Activated T-helper 1 cell treated with Interleukin-2 at 50 U/mL for 16 hours (primary cell): ENCODE measurements at places on chromosomes 4 and X.

DNA sequence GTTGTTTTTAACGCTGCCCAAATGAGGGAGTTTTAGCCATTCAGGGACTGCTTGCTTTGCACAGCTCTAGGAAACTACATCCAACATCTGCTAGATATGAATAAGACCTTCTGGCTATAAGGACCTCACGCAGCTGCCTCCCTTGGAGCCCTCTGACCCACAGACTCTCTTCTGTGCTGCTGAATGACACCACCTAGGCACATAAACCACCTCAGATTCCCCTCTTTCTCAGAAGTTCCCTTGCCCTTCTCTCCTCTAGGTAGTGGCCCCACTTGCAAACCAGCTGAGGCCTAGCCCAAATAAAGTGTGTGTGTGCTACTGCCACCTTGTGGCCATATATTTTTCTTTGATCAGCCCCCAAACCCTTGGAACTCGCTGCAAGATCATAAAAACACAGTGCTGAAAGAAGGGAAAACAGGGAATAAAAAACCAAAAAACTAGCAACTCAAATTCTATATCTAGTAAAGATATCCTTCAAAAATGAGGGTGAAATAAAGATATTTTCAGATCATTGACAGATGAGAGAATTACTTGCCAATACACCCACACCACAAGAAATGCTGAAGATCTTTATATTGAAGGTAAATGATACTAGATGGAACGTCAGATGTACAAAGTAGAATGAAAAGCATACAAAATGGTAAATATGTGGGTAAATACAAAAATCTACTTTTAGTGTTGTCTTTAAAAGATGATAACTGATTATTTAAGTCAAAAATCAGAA is 265.9 kb downstream of the ADAMTS3 start:
- peak; percentile 9 for DNase-seq

DNA sequence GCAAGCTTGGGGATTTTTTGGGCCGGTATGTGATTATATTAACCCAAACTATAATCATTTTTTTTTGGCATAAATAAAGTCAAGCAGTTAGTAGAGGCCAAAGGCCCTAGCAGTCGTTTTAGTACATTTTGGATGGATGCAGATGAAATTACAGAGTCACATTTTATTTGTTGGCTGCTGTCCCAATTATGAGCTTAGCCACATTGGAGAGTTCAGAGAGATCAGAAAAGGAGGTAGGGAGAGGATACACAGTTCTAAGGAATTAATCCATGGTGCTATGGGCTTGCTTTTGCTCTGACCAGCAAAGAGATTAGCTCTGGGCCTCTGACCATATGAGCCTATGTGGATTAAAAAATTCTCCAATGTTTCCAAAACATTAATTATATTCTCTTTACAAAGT is 395.1 kb downstream of the RAPGEF2 start:
- DNase-seq: no peak

DNA sequence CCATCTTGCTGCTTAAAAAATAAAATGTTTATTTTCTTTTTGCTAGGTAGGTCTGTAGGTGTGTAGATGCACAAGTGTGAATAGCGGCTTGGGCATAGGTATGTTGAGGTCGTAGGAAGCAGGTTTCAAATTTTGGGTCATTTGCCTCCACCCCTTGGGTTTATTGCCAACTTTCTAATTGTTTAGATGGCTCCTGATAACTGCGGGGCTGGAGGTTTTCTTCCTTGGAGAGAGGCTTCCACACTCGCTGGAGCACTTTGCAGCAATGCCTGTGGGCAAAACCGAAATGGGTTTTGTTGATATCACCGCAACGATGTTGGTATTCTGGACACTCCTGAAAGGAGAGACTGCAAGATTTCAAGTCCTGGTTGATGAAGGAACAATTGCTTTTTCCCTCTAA is 3.9 kb upstream of the POU4F2 start:
- DNase-seq: no peak

DNA sequence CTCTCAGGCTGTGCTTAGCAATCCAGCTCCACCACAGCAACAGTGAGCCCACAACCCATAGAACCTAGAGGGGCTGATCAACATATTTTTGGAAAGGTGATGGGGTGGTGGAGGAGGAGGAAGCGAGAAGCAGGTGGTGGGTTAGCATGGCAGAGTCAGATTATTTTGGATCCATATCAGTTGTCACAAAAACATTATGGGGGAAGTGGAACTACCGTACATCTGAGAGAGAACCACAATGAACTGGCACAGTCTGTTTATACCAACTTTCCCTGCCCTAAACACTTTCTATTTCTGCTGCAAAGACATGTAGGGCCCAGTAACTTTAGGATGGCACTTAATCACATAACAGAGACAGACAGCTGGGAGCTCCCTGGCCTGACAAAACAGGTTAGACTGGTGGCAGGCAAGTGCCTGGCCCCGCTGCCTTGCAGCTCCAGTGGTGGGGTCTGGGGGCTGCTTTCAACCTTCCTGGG is 4.3 kb downstream of the SLC9A7 start:
- DNase-seq: no peak

GRCh38 chr4:119321921-119322687 is at the start of gene FABP2:
TSS of gene FABP2 (minus strand) at chr4:119322138. CDS start at chr4:119322102, 36 bp downstream.
- no peak for DNase-seq

GRCh38 chrX:94813541-94813940 is 1139.5 kb downstream of the FAM133A start:
- no peak for DNase-seq

DNA sequence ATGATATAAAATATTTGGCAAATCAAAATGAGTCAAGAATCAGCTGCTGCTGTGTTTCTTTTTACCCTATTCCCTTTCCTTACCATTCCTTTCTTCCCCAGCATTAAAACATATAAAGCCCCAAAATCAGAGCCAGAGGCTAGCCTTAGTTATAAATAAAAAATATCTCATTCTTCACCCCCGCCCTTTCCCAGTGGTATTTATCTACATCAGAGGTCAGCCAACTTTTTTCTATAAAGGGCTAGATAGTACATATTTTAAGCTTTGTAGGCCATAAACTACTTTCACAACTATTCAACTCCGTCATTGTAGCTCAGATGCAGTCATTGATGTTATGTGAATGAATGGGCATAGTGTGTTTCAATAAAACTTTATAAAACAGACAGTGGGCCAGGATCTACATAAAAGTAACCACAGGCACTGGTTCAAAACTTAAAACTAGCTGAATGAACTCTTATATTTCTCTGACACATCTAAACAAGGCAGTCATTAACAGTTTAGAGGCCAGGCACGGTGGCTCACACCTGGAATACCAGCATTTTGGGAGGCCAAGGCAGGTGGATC is 30.5 kb upstream of the TCEANC start:
- no peak for DNase-seq

- no peak for DNase-seq
Measured at GRCh38 chrX:120453985-120454384, 15.1 kb downstream of the LAMP2 start.

DNA sequence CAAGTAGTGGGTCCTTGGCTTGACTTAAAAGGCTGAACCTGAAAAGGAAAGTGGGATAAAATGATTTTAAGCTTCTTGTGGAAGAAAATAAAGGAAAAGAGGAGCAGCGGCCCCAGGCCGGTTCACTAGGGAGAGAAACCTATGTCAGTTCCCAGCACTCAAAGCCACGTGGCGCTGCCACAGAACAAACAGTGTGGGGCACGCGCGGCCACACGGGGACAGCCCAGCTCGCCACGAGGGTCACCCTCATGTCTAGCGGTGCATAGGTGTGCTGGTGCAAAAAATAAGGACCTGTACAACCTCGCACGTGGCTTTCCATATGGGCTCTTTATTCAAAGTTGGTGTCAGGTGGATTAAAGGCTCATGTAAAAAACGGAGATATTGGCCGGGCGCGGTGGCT is 17.1 kb downstream of the MSANTD1 start:
- DNase-seq: no peak

- no peak for DNase-seq
Measured at GRCh38 chrX:37060999-37061398, 52.8 kb downstream of the FAM47C start.

DNA sequence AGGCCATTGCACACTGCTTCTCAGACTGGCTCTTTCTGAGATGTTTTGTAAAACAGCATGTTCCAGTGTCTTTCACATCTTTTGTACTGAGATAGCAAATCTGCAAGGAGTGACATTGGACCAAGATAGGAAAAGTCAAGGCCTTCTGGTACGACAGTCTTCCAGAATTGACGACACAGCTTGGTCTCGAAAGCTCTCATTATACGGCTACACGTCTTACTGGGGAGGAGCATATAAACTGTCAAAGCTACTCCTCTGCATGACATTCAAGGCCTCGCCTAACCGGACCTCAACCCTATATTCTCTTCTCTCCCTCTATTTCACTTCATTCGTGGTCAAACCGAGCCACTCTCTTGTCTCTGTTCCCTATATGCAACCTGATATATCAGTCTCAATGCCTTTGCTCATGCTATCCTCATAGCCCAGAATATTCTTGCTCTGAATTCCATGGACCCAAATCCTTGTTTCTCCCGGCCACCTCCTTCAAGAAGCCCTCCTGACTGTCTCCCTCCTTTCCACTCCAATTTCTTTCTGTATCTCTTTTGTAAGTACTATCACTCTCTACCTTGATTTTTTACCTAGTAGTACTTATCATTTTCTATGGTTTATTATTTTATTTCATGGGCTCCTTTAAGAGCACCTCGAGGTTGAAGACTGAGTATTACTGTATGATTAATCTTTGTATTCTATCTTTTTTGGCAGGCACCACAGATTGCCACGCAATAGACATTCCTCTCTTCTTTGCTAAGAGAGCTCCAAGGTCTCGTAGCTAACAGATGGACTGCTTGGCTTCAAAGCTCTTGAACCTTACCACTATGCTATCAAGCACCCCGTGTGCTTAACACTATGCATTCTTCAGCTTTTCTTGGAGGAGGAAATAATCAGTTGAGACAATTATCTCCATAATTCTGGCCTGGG is 35.1 kb downstream of the RBM47 start:
- no peak for DNase-seq

DNA sequence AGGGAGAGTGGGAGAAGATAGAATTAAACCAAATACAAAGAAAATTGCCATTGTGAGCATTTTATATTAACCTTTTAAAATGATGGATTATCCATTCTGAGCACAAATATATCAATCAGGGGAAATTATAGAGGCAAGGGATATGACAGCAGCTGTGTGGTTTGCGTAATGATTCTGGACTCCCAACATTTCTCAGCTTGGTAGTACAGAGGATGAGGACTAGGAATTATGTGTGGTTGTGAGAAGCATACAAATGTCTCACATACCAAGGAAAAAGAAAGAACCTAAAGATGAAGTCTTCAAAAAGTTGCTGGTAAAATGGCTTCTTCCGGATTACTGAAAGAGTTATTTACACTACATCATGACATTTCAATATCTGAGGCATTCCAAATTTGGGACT is 674.6 kb upstream of the NR3C2 start:
- no peak for DNase-seq

DNA sequence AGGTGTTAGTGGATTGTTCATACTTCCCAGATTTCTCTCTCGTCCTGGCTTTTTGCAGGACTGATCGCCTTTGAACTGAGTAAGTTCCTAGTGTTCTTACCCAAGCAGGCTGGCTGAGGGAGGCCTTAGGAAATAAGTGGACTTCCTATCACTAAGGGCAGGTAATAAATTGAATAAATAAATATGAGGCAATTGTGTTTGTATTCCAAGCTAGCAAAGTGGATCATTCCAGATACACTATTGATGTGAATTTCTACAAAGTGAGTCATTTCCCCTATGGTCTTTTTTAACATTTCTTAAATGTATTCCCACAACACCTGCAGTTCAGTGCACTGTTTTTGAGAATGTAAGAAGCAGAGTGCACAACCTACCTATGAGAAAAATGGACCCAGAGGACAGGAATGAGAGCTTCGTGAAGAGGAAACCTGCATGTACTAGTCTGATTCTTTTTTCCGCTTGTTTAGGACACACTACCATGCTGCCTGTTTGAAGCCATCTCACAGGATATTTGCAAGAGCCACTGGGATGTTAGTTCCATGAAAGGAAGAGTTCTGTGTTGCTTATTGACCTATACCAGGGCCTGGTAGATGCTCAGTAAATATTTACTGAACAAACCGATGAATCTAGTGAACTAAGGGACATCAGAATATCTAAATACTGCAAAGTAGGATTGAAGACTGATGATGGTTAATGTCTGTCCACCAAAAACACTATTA is 29.0 kb upstream of the SMAD1 start:
- DNase-seq: no peak

- DNase-seq: no peak
Measured at GRCh38 chrX:716136-716535, 85.5 kb downstream of the SHOX start.

- no peak for DNase-seq
Measured at GRCh38 chr4:101418055-101418454, 70.7 kb upstream of the PPP3CA start.

GRCh38 chr4:44662623-44663005 is 11.2 kb upstream of the YIPF7 start:
- DNase-seq: no peak

- DNase-seq: no peak
Measured at GRCh38 chrX:46959985-46960700, 47.9 kb downstream of the JADE3 start.

DNA sequence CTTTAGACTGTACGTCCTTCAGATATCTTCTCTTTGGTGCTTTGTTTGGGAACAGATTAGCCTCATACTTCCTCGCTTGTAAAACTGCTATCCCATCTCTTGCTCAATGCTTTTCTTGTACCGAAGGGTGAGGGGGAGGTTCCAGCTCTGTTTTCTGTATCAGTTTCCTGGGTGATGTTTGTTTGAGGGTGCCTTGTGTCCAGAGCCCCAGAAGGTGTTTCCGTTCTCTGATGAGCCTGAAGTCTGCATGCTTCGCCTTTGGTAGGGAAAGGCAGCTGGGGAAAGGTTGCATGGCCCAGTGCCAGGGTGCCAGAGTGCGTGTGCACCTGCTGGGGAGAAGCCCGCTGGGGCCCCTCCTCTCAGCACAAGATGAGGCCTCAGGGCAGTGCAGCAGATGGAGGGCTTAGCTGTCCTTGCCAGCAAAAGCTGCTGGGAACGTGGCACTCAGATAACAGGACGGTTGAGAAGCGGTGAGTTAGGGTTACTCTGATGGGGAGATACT is 73.7 kb downstream of the TBL1X start:
- DNase-seq: no peak

DNA sequence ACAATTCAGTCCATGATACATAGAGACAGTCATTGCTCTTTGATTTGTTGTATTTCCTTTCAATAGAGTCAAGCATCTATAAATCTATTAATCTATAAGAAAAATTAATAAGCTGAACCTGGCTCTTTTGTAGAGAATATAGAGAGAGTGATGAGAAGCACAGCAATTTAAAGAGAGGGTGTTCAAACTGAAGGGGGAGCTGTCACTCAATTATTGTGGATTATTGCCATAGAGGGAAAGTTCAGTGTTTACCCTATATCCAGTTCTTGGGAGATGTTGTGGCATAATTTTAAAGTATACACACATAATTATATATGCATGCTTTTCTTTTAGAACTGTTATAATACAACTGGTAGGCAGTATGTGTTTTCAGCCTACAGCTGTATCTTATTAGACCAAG is 1469.0 kb upstream of the PABPC4L start:
- no peak for DNase-seq

GRCh38 chr4:95248720-95249425 is 299.9 kb downstream of the UNC5C start:
- DNase-seq: no peak

GRCh38 chr4:6606465-6607235 is 31.7 kb downstream of the MAN2B2 start:
- DNase-seq: no peak
